ENCODE measurements at places on chromosomes 1 and 21.

- DNase-seq: no peak
Measured at GRCh38 chr1:1207571-1207892, 1.1 kb upstream of the TNFRSF18 start.

DNA sequence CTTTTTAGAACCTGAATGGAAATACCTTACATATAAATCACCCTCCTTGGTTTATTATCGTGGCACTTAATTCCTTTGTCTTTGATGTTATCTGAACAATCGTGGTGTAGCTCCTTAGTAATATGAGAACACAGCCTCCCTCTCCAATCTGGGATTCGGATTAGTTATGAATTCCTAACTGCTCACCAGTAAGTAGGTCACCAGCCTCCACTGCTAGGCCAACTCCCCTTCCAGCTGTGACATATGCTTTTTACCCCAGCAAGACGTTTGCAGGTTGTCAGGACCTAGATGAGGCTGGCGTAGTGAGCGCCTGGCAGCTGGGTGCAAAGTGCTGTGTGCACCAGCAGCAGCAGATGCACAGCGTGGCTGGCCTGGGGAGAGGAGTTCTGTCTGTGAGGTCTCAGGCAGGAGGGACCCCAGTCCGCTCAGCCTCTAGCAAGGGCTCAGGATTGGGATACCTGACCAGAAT, 38.2 kb downstream of the NTPCR start:
- DNase-seq: peak; percentile 6

GRCh38 chr1:52190500-52191252, 48.8 kb downstream of the ZFYVE9 start:
- DNase-seq: no peak

- DNase-seq: no peak
Measured at GRCh38 chr1:183882335-183883167, 77.6 kb downstream of the RGL1 start.

- DNase-seq: no peak
Measured at GRCh38 chr1:1286313-1287261, 6.4 kb downstream of the SCNN1D start.

GRCh38 chr1:118210051-118210722, 25.2 kb upstream of the SPAG17 start:
- no peak for DNase-seq

DNA sequence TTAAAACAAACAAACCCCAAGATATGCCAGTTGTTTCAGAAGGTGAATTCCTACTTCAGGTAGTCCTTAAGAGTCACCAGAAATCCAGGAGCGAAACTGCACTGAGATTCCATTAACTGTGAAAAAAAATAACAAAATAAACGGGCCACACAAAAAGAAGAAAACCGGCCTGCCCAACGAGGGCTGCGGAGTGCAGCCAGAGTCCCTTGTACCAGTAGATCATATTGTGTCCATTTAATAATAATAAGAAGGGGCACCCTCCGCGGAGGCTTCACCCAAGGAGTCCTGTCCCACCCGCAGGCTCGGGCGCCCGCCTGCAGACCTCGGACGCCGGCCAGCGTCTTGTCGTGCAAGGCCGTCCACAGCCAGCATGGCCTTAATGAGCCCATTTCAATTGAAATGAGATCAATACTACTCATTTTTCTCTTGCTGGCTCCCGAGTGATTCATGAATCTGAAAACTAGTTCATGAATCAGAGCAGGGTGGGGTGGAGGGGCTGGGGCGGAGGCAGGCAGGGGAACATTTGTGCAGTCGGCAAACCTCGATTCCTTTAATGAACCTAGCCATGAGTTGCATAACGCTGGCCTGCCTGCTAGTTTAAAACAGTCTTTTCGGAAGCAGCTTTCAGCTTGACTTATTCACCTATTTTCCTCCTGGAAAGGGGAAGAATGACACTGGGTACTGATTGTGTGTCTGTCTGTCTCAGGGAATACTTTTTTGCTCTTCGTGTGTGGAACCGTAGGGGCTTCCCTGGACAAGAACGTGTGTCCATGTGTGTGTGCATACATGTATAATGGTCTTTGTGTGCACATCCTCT, 113.1 kb upstream of the IRF2BP2 start:
- DNase-seq: no peak

DNA sequence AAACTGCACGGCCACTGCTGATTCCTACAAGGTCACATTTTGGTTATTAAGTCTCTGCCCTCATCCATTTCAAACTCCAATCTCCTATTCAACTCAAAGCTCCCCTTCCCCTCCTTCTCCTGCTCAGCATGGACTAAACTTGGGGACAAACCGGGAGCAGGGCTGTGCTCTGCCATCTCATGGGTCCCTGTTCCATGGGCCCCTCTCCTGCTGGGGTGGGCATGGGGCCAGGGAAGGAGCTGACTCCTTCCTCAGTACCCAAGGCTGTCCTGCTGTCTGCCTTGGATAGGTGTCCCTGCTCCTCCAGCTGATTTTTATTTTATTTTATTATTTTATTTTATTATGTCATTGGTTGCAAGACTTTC, 27.1 kb downstream of the TNNT2 start:
- DNase-seq: no peak

- DNase-seq: no peak
Measured at GRCh38 chr21:35696644-35697043, 363.7 kb downstream of the SETD4 start.

DNA sequence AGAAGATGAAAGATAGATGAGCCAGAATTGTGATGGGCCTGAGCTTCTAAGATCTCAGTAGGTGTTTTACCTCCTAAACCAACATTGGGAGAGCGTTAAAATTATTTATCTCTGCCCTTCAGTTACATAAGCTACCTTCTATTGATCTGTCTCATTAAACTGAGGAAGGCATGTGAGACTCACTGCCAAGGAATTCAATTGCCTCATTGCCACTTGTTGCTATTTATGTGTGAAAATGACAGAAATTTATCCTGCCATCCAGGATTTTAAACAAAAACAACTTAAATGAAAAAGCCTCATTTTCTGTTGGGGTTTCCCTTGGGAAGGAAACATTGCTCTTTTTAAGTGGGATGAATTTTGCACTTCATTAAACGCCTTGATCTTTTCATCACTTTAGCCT, 78.7 kb upstream of the RUNX1 start:
- no peak for DNase-seq

DNA sequence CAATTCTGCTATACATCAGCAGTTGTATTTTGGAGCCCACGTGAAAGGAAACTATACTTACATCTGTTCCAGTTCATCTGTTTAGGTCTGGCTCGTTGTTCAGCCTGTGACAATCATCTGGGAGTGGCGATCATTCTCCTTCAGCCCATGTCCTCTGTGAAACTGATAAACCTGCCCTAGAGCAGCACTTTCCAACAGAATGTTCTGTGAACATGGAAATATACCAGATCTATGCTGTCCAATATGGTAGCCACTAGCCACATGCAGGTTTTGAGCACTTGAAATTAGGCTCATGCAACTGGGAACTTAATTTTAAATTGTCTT, 24.5 kb upstream of the COQ8A start:
- no peak for DNase-seq

GRCh38 chr21:22244516-22244915, 1246.3 kb downstream of the NCAM2 start:
- DNase-seq: no peak

DNA sequence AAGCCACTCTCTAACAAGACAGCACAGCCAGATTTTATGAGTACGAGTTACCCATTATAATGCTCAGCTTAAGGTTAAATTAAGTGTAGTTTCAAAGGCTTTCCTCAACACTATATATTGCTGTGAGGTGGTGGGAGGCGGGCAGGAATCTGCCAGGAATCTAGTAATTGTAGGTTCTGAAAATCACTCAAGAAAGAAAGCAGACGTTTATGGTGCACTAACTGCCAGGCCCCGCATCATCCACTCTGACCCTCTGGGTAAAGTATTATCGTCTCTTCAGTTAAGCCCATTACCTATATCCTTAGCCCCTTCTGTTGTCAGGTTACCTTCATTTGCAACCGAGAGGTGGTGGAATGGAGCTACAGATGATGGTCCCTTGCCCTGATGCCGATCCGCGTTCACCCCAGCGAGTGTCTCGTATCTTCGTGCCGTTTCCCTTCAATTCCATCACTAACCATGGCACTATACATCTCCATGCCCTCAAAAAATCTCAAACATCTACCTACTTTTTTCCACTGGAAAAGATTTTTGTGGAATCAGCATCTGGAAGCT, 12.4 kb downstream of the HMGN1 start:
- peak; percentile 24 for DNase-seq

DNA sequence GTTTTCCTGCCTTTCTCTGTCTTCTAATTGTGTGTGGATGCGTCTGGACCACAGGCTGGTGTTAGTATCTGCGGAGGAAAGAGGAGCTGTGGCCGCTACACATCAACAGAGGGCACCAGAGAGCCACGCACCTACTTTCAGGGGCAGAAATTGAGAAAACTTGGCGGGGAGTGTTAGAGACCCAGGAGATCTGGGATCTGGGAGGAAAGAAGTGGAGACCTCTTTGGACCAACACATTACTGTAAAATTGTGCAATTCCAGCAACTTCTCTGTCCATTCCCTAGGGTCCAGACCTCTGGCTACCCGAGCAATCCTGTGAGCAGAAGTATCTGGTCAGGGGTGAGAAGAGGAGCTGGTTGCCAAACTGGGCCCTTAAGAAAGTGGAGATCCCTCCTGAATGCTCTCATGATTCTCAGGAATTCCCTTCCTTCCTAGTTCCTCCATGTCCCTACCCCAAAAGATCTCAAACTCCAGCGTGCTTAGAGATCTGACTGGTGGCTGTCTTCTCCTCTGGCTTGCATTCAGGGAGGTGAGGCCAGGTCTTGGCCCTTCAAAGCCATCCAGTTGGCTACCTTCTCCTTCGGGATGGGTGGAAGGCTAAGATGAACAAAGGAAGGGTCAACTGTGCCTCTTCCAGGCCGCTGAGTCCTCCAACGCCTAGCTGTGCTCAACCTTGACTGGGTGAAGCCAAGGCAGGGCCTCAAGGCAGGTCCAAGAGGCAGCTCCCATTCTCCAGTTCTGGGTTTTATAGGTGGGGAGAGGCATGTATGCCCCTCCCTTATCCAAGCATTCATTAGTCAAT, 1.2 kb upstream of the KIRREL1 start:
- peak; percentile 67 for DNase-seq

GRCh38 chr1:4486408-4487120, 167.8 kb upstream of the AJAP1 start:
- DNase-seq: no peak

DNA sequence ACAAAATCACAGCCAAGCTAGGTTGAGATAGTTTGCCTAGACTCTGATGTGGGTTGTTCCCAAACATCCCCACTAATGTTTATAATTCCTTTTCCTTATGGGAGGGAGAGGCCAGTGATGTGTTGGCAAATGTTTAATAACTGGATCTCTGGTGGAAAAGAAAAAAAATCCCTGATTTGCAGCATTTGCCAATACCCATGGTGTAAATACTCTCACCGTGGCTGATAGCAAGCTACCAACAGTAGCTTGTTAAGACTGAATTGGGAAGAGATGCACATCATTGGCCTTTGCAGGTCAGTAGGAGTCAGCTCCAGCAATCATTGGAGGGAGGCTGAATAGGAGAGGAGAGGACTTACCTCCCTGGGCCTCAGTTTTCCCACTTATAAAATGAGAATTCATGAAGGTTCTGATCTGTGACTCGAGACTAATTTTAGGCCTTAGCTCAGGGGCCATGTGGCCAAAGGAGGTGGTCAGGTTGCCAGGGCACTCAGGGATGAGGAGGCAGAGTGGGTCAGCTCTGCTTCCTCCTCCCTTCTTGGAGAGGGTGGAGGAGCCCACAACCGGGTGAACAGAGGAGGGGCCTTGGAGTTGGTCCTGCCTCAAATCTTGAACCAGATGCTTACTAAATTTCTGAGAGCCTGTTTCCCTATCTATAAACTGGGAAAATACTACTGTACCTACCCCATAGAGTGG, 20.0 kb upstream of the SCMH1 start:
- no peak for DNase-seq

GRCh38 chr1:182589931-182590330, 875 bp upstream of the RNASEL start:
- DNase-seq: no peak

- no peak for DNase-seq
Measured at GRCh38 chr1:87513966-87514660, 185.4 kb downstream of the LMO4 start.

DNA sequence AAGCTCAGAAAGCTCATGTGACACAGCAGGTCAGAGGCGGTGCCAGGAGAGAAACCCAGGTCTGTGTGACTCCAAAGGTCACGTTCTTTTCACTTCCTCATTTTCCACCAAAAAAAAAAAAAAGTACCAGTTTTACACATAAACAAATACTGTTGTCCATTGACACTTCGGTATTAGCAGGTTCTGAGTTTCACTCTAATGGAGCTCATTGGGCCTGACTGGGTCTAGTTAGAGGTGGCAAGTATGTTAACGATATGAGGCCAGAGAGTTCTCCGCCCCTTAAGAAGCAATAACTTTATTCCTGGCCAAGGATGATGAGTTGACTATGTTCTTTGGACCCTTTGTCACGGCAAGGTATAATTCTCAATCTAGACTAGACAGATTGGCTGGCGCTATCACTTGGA, 30.0 kb upstream of the SDE2 start:
- no peak for DNase-seq

GRCh38 chr1:192703283-192704206, 67.6 kb downstream of the RGS13 start:
- DNase-seq: no peak

- no peak for DNase-seq
Measured at GRCh38 chr1:69129538-69129937, 438.2 kb upstream of the LRRC7 start.

- no peak for DNase-seq
Measured at GRCh38 chr1:234701737-234702341, 91.9 kb upstream of the IRF2BP2 start.

DNA sequence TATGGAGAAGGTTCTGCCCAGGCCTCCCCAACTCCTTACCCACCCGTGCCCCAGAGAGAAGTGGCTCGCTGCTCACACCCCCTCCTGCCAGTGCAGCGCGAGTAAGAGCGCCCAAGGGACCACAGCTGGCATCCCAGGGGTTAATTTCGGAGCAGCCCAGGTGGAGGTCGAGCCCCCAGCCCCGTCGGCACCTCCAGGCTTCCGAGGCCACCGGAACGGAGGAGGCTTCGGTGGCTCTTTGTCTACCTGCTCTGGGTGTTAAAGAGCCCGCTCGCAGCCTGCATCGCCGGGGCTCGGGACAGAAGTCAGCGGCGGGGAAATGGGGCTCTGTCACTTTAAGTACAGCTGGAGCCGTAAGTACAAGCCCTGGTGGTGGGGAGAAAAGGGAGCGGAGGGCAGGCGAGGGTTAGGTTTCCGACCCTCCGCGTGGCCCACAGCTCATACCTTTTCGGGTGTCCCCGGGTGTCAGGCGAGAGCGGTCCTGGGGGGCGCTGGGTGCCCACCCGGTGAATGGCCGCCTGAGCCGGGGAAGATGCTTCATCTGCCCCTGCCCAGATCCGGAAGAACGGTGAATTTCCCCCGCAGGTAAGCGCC, 89.4 kb upstream of the IPO9 start:
- peak; percentile 74 for DNase-seq
